ENCODE measurements at places on chromosomes 2 and 18.
A peak's percentile ranks its signal among the peaks of the same experiment; 100 is the strongest.

- no peak for DNase-seq
Observed at GRCh38 chr2:197950006-197950405, 145.6 kb downstream of the PLCL1 start.

DNA sequence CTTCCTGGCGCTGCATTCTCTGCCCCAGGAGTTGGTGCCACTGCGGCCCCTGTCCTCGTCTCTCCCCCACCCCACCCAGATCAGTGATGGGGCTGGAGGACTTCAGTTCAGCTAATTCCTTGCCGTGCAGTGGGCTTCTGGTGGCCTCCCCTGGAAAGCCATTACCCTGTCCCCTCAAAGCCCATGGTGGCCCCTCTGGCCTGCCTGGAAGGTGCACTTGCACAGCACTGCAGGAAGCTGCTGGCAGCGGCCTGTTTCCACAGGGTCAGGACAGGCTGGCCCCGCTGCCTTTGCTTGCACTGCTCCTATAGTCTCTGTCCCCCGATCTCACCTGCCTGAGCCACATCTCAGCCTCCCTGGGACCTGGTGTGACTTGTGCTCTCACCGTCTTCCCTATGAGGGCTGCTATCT, 105.1 kb downstream of the USP40 start:
- no peak for DNase-seq

DNA sequence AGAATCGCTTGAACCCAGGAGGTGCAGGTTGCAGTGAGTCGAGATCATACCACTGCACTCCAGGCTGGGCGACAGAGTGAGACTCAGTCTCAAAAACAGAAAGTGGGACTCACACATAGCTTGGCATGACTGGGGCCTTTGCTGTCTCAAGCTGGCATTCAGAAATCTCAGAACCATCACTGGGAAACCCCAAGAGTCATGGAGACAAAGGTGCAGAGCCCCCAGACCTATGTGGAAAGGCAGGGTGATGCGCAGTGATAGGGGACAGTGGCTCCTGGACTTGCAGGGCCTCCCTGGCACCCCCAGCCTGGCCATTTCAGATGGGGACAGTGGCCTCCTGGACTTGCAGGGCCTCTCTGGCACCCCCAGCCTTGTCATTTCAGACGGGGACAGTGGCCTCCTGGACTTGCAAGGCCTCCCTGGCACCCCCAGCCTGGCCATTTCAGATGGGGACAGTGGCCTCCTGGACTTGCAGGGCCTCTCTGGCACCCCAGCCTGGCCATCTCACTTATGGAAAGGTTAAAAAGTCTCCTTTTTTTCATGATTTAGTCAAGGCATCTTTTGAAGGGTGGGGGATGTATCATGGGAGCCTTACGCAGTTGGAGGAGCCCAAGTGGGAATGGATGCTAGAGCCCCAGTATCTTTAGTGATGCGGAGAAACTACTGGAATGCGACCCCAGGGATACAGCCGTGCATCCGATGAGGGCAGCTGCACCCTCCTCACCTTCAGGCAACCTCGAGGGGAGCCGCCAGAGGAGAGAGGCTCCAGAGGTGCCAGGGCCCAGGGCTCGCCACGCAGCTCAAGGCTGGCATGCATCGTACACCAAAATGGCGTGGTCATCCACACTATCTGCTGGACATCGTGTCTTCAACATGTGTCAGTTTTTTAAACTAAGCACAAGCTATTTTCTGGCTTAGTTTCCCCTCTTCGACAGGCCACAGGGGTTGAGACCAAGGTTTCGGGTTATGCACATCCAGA, 30.5 kb downstream of the ZNF516 start:
- DNase-seq = no peak

DNA sequence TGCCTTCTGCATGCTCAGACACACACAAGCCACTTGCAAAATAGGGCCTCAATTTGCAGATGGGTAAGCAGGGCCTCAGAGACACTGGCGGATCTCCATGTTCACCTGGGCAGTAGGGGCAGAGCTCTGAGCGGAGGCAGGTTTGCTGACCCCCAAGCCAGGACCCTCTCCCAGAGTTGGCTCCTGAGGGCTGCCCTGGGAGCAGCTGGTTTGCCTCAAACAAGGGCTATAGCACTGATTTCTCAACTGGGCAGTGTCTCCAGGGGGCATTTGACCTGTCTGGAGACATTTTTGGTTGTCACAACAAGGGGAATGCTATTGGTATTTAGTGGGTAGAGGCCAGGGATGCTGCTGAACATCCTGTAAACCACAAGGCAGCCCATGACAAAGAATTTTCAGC, 11.6 kb downstream of the GLI2 start:
- no peak for DNase-seq

DNA sequence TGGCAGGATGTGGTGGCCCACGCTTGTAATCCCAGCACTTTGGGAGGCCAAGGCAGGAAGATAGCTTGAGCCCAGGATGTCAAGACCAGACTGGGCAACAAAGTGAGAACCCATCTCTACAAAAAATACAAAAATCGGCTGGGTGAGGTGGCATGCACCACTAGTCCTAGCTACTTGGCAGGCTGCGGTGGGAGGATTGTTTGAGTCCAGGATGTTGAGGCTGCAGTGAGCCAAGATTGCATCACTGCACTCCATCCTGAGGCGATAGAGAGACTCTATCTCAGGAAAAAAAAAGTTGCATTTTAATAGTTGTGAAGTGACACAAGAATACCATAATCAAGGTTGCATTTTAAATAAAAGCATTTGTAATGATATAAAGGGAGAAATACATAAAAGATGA, 124.1 kb upstream of the SLC38A11 start:
- no peak for DNase-seq

DNA sequence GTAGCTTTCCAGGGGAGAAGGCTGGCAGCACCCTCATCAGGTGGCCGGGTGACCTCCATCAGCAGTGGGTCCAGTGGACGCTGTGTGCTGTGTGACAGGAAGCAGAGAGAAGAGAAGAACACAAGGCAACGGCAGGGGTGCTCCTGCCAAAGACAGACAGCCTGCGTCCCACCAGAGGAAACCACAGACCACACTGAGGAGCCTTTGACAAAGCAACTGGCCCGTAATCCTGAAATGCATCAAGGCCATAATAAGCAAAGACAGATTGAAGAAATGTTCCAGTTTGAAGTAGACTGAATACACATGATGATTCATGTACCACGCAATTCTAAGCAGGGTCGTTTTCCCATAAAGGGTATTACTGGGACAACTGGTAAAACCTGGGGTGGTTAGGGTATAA, 172.4 kb downstream of the FBXO15 start:
- peak; percentile 31 for DNase-seq

DNA sequence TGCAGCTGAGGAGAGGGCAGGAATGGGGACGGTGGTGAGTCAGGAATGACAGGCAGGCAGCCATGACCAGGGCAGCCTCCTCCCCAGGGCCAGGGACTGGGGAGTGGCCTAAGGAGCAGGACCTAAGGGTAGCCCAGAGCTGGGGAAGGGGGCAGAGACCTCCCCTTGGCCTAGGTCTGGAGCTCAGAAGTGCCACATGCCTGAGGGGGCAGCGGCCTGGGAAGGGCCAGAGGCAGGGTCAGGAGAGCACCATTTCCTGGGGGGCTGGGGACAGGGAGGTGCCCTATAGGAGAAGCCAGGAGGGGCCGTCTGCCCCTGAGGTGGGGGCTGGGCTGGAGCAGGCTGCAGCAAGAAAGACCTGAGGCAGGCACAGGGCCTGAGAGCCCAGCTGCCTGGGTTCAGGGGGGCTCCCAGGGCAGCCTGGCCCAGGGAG, 20.9 kb downstream of the CFLAR start:
- no peak for DNase-seq

GRCh38 chr18:61333271-61333745, at the start of gene CDH20:
CDH20 (plus strand) TSS chr18:61333430.
- no peak for DNase-seq

GRCh38 chr2:24917086-24917485, 3.0 kb downstream of the ADCY3 start:
- peak; percentile 60 for DNase-seq

DNA sequence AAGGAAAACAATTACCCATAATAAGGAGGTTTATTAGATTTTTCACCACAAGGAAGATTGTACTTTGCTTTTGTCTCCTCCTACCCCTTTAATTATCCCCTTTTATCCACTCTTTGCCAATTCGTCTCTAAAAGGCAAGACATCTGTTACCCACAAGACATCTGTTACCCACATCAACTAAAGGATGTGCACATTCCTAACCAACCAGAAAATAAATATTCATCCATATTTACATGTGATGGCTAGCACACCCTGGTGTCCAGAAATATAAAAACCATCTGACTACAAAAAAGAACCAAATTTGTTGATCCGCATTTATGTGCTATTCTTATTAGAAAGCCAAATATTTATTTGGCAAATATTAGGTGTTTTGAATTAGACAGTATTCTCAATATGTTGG, 35.7 kb downstream of the ACVR1C start:
- no peak for DNase-seq

DNA sequence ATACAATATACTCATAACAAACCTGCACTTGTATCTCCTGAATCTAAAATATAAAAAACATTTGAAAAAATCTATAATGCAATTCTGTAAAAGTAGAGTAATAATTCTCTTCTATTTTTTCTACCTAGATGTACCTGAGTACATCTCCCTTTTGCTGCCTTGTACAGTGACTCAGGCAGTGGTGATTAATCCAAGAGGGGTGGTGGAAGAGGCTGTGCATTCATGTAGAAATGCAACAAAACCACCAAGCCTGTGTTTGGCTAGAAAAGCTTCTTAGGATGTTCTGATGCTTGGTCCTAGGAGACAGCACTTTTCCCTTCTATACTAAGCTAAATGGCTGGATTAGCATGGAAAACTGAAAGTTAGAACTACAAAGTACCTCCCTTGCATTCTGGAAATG, 245.8 kb downstream of the DPP10 start:
- DNase-seq = no peak

GRCh38 chr2:168758970-168759820, 43.2 kb upstream of the NOSTRIN start:
- DNase-seq = peak; percentile 55

DNA sequence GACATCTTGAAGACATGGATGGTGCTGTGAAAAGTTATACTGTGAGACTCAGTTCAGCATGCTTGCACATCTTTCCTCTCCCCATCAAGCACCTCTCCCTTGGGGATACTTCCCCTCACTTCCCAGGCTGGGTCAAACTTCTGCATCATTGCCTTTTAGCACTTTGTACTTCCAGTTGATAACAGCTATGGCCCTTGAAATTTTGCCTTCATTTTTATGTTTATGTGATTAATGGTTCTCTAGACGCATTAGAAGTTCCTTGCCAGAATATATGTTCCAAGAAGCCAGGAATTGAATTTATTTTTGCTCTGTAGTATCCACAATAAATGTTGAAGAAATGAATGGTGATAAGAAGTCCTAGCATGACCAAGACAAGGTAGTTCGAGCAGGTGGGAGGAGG, 120.9 kb upstream of the ST6GAL2 start:
- DNase-seq = no peak

- DNase-seq = no peak
Observed at GRCh38 chr18:40570615-40571014, 1384.4 kb upstream of the PIK3C3 start.

DNA sequence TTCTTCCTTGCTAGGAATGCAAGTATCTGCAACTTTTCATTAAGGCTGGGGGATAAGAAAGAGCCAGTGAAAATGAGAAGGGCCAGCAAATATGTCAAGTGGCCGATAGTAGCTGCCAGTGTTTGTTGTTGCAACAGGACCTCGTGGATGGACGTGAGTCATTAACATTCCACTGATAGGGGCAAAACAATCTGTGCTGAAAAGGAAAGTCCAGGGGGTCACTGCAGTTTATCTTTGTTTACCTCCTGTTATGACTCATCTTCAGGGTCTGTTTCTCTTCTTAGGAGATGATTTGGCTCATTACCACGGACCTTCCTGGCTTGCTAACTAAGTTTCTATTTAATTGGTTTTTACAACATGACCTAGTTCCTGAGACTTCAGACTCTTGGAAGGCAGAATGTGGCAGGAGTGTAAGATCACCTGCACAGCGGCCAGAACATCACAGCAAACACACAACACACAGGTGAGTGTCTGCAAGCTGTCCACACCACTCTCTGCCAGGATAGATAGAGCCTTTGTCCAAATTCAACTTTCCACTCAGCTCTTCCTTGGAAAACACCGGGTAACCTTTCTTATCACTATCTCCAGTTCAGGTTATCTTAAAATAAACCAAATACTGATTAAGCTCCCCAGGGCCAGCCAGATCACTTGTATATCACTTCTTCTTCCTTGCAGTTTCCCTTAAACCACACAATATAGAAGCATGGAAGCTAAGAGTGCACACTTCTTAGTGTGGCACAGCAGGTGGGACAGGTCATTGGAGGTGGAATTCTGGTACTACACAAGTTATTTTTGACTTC, 157.5 kb upstream of the LMAN1 start:
- DNase-seq = no peak

DNA sequence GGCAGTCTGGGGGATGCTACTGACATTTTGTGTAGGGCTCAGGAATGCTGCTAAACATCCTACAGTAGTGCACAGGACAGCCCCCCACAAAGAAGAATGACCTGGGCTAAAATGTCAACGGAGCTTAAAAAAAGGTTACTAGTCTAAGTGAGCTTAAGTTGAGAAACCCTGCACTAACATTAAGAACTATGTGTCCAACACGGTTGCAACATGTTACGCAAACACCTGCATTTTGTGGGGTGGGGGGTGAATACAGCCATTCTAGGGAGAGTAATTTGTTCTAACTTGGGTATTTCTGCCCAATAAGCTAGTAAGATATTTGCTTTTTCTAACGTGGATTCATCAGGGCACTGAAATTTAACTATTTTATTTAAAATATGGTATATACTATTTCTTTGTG, 57.9 kb downstream of the SLC8A1 start:
- no peak for DNase-seq

DNA sequence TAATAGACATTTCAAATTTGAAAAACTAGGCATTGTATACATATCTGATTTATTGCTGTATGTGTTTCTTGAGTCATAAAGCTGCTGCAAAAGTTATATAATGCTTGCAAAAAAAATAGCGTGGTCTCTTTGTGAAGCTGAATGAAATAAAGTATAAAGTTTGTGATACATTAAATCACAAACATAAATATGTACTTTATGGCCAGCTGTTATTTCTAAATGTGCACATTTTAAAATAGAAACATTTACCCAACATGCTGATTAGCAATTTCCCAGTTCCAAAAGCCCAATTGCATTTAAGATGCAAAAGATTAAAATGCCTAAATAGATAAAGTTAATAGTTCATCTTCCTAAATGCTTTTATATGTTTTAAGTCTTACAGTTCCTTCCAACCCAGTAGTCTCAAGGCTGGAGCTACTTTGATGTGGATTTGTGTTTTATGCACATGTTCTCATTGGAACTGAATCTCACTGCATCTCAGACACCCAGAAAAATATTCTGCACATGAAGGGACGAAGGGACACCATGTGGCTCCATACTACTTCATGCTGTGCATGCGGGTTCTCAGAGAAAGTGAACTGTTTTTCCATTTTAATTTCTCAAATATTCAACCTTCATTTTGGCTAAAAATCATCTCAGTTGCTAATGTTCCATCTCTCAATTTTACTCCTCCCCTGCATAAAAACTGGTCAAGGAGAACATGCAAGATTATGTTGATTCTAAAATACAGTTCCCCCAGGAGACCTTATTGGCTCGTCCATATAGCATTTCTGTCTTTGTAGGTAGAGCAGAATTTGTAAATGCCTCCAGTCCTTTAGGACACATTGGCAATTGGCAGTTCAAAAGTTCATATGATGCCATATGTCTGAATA, 304.6 kb downstream of the MTX2 start:
- no peak for DNase-seq

GRCh38 chr2:31329081-31329625, 85.4 kb downstream of the XDH start:
- DNase-seq = no peak

Measured in activated CD4-positive, alpha-beta T cell treated with anti-CD3 and anti-CD28 coated beads, Interleukin-2, Interleukin-4, amounts not matched to agents 100 ng/mL and 50 ng/mL, durations not matched to agents 16 hours and 8 hours (primary cell).